ENCODE measurements at places on chromosomes 3 and 15. TPM values are rescaled to one million over a fixed set of nuclear protein-coding genes. Genes with fewer than 3 reads are reported as not detected.

Gene TEX55
- total RNA-seq = not detected

- no peaks in the 10 kb centered on the region for H3K27me3 ChIP-seq
- H3K36me3 ChIP-seq = peaks cover 2% of the 10 kb centered on the region
- H3K27ac ChIP-seq = no peak overlapping the region
Measured at GRCh38 chr3:111972891-111973290, 5.9 kb upstream of the ABHD10 start.

GRCh38 chr15:55627730-55628368, 39.7 kb upstream of the PYGO1 start:
- H3K27ac ChIP-seq = no peak overlapping the region
- H3K36me3 ChIP-seq = no peaks in the 10 kb centered on the region
- H3K4me3 ChIP-seq = no peak overlapping the region
- H3K4me1 ChIP-seq = no peaks in the 10 kb centered on the region
- DNase-seq = no peak
- H3K27me3 ChIP-seq = no peaks in the 10 kb centered on the region

DNA sequence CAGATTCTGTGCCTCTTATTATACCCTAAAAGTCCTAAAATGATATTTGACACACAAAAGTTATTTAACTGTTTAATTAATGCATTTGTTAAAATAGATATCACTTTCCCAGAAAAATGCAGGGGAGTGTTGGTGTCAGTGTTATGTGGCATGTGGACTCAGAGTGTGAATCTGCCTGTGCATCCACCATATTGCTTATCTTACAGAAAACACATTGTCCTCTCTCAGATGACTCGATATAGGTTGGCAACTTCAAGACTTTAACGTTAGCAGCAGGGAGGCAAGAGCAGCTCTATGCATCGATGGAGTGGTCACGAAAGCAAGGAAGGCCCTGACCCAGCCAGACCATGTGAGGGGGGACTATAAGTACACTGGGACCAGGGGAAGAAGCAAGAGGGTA, 165.4 kb upstream of the DCBLD2 start:
- H3K4me3 ChIP-seq = no peak overlapping the region
- no peaks in the 10 kb centered on the region for H3K27me3 ChIP-seq
- no peaks in the 10 kb centered on the region for H3K36me3 ChIP-seq
- no peak for DNase-seq
- H3K27ac ChIP-seq = no peak overlapping the region
- no peaks in the 10 kb centered on the region for H3K4me1 ChIP-seq

DNA sequence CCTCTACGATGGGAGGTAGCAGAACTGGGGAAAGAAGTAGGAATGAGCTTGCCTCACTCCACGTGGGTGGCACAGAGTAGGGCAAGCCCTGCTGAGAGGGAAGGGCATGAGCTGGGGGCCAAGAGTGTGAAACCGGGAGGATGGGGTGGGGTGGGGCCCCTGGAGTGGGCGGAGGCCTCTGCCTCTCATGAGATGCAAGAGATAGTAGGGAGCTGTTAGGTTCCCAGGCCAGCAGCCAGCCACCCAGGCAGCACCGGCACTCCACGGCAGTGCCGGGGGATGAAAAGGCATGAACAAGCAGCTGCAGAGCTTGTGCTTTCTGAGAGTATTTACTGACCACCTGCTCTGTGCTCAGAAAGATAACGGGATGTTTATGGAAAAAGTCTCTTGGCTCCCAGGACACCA, 24.4 kb upstream of the PLA2G4E start:
- H3K36me3 ChIP-seq = no peaks in the 10 kb centered on the region
- H3K27ac ChIP-seq = no peak overlapping the region
- H3K4me3 ChIP-seq = no peak overlapping the region

DNA sequence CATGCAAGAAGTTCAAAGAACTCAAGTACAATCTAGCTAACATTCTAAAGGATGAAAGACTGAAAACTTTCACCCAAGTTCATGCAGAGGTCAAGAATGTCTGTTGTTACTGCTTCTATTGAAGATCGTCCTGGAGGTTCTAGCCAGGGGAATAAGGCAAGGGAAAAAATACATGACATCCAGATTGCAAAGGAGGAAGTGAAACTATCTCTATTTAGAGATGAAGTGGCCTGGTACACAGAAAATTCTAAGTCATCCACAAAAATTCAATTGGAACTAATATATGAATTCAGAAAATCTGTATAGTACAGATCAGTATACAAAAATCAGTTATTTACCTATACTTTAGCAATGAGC, 693.0 kb downstream of the NR2F2 start:
- H3K27ac ChIP-seq = no peak overlapping the region
- H3K4me1 ChIP-seq = no peaks in the 10 kb centered on the region
- DNase-seq = no peak
- peaks cover 1% of the 10 kb centered on the region for H3K27me3 ChIP-seq

GRCh38 chr3:50126287-50127211, 28.6 kb upstream of the SEMA3F start:
- H3K36me3 ChIP-seq = no peaks in the 10 kb centered on the region
- no peaks in the 10 kb centered on the region for H3K27me3 ChIP-seq
- no peak overlapping the region for H3K4me3 ChIP-seq

DNA sequence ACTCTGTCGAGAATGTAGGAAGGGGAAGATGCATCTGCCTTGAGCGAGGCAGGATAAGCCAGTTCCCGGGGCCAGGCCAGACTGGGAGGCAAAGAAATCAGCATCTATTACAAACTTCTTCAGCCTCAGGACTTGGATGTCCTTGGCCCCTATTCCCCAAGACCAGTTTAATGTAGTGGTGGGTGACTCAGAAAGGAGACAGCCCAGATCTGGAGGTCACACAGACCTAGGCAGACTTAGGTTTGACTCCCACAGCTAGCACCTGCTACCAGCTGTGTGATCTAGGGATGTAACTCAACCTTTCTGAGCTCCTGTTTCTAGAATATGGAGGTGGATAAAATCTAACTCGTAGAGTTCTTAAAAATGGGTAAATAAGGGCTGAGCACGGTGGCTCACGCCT, 409.5 kb upstream of the PROK2 start:
- no peaks in the 10 kb centered on the region for H3K27me3 ChIP-seq
- DNase-seq = no peak
- no peak overlapping the region for H3K27ac ChIP-seq
- no peaks in the 10 kb centered on the region for H3K36me3 ChIP-seq
- no peak overlapping the region for H3K4me3 ChIP-seq

Gene TBCCD1
- 13.3 TPM for total RNA-seq

GRCh38 chr15:85584872-85585271, 204.5 kb downstream of the AKAP13 start:
- DNase-seq = no peak
- H3K36me3 ChIP-seq = no peaks in the 10 kb centered on the region
- H3K27ac ChIP-seq = no peak overlapping the region
- no peak overlapping the region for H3K4me3 ChIP-seq

Gene RTP3
- not detected for total RNA-seq

Gene ZNF774
- 6.1 TPM for total RNA-seq

Gene PRTG
- 4.4 TPM for total RNA-seq

Gene PAQR5
- total RNA-seq = 0.71 TPM
